ENCODE measurements at places on chromosomes 11 and 22.

DNA sequence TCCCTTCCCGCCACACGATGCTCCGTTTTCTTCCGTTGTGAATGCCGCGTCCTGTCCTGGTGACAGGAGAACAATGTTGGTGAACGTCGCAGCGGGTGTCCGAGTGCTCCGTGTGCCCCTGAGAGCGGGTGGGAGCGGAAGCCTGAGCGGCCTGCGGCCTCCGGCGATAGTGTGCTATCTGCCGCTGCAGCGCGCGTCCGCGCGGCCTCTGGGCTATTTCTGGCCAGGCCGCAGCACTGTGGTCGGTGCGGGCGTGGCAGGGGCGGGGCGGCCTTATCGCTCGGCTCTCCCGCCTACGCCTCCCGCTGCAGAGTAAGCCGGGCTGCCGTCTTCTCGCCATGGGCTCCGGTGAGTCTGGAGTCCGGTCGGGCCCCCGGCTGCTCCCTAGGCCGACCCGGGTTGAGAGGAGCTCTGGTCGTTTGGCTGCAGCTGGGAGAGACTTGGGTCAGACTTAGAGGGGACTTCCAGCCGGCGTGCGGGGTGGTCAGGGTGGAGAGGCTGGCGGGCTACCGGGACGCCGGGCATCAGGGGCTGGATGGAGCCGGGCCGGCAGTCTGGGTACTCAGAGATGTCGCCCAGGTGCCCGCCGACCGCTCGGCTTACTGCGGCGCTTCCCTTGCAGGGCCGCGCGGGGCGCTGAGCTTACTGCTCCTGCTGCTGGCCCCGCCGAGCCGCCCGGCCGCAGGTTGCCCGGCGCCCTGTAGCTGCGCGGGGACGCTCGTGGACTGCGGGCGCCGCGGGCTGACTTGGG is at the start of gene GP1BB:
GP1BB (plus strand) TSS at position 308 of the 751 bp plus-strand sequence; CDS start at position 339, 31 bp downstream.
- no peak for DNase-seq

DNA sequence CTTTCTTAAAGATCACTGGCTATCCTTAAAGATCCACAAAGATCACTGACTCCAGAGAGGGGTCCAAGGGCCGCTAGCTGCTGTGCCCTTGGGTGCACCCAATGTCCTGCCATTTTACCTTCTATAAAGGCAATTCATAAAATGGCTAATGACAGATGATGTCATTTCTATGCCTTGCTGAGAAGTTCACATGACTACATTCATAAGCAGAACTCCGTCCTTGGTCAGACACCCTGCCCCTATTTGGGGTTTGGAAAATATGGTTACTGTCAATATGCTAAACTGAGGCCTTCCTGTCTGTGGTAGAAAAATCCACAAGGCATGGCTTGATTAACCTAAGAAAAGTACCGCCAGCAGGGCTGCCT is 60.9 kb upstream of the BMAL1 start:
- no peak for DNase-seq

GRCh38 chr11:94910270-94910669 is 63.1 kb downstream of the CWC15 start:
- DNase-seq: no peak

- no peak for DNase-seq
These were observed 19.2 kb upstream of the GALNT18 start for GRCh38 chr11:11640996-11641395.

DNA sequence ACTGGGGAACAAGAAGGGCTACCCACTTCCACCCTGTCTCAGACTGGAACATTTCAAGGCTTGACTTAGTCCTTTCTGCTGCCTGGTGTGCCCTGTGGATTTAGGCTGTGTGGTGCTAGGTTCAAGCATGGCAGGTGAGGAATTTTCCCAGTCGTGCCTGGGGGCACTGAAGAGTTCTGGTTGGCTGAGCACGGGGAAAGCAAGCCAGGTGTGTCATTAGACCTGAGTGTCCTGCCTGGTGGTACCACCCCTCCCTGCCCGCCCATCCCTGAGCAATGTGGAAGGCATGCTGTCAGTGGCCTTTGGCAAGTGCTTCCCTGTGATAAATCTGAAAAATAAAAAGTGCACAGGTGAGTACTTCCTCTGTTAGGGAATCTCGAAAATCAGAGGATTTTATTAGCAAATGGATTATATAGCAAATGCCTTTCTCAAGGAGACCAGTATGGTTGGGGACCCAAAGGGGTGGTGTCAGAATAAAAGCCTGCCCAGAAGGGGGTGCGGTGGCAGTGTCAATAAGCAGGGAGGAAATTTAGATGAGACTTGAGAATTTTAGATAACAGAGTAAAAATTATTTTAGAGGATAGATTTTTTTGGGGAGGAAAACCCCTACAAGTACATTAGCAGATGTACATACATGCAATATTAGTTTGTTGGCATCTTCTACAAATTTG is 22.8 kb downstream of the TEAD1 start:
- no peak for DNase-seq

DNA sequence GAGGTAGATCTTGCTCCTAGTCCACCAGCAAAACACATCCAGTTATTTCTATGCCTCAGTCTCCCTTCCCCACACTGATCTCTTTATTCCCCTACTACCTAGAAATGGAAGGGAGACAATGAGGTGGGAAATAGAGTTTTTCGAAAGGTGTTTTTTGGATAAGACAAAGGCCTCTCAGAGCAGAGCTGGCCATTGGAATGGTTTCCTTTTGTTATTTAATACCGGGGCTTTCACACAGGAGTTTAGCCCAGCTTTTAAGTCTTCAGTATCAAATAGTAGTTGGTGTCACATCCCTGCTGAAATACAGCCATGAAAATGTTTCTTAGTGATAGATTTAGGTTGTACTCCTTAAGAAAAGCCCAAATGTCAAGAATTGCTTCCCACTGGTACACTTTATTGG is 65.4 kb upstream of the B3GAT1 start:
- DNase-seq: no peak

GRCh38 chr11:46386005-46386578 is 4.6 kb downstream of the MDK start:
- DNase-seq: no peak

- no peak for DNase-seq
These were observed 567.4 kb downstream of the KCNA4 start for GRCh38 chr11:29449281-29450074.

DNA sequence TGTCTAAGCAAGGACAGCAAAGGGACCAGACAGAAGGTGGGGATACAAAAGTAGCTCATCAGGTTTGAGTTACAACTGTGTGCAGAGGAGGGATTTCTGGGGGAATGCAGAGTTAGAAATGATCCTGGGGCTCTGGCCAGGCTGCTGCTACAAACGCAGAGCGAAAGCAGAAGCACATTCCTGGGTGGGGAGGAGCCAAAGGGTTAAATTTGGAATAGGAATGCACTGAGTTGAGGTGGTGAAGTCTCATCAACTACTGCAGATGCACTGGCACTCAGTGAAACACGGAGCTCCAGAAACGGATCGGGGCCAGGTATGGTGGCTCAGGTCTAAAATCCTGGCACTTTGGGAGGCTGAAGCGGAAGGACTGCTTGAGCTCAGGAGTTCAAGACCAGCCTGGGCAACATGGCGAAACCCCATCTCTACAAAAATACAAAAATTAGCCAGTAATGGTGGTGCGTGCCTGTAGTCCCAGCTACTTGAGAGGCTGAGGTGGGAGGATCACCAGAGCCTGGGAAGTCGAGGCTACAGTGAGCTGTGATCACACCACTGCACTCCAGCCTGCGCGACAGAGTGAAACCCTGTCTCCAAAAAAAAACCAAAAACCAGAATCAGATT is 3.2 kb downstream of the CHKA start:
- no peak for DNase-seq

DNA sequence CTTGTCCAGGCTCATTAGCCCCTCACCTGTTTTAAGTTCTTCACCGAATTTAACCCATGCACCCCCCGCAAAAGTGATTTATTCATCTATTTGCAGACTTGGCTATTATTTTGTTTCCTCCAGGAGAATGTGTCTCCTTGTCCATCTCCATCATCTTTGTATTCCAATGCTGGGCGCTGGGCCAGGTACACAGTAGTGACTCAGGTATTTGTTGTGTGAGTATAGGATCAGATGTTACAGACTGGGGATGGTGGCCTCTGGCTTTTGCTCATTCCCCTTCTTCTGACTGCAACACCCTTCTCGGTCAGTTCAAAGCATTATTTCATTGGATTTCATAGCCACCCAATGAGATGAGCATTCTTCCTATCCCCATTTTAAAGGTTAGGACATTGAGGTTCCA is 408.2 kb downstream of the MN1 start:
- DNase-seq: no peak

DNA sequence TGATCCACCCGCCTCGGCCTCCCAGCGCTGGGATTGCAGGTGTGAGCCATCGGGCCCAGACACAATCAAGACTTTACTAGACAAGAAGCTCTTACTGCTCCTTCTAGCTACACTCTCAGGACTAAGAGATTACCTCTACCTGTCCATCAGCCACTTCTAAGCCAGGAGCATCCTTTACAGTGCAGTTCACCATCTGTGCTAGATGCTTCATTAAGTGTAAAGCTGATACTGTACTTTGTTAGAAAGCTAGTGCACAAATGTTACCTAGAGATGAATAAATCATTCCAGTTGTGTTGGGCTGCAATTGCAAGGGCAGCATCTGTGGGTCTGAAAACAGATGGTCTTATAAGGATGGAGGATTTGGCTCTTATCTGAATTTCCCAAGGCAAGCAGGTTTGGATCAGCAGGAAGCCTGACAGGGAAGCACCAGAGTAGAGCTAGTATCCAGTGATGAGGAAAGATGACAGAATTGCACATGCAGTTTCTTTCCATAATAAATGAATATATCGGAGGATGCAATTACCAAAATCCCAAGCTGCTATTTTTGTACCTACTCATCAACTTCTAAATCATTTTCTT is 58.3 kb downstream of the FAM168A start:
- no peak for DNase-seq

GRCh38 chr22:38402204-38402603 is 52.8 kb downstream of the KCNJ4 start:
- no peak for DNase-seq

GRCh38 chr22:41991111-41991510 is 7.5 kb upstream of the WBP2NL start:
- no peak for DNase-seq

DNA sequence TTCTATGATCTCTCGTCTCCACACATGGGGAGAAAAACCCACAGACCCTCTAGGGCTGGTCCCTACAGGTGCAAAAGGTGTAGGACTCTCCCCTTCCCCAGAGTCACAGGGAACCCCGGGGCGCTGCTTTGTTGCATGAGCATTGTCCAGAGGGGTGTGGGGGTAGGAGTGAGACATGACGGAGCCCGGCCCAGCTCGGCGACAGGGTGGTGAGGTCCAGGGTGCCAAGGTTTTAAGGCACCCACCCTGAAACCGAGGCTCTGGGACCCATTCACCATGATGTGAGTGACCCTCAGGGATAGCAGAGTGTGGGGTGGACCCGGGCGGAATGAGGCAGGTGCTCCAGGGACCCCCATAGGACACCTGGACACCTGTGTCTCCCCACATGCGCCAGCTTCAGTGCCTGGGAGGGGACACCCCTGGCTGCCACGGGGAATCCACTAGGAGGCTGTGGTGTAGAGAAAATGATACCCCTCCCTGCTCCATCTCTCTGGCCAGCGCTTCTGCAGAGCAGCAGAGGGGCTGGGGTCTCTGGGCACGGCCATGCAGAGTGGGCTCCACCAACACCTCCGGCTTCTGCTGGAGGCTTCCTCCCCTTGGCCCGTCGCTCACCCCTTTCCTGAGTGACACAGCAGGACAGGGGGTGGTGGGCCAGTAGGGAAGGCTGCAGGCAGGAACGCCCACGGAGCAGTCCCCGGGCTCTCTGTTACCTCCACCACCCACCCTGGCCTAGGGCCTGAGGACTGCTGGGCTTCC is 15.2 kb downstream of the KRTAP5-5 start:
- no peak for DNase-seq

DNA sequence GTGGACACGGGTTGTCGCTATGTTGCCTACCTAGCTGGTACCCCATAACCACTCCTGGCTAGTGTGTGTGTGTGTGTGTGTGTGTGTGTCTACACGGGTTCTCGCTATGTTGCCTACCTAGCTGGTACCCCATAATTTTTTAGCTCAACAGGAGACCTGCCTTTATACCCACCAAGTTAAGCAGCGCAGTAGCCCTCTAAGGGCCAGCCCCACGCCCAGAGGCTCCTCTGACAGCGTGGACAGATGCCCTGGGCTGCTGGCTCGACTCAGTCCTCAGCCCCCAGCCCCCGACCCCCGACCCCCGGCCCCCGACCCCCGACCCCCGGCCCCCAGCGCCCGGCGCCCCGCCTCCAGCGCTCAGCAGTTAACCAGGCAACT is 351 bp upstream of the AKIP1 start:
- no peak for DNase-seq

DNA sequence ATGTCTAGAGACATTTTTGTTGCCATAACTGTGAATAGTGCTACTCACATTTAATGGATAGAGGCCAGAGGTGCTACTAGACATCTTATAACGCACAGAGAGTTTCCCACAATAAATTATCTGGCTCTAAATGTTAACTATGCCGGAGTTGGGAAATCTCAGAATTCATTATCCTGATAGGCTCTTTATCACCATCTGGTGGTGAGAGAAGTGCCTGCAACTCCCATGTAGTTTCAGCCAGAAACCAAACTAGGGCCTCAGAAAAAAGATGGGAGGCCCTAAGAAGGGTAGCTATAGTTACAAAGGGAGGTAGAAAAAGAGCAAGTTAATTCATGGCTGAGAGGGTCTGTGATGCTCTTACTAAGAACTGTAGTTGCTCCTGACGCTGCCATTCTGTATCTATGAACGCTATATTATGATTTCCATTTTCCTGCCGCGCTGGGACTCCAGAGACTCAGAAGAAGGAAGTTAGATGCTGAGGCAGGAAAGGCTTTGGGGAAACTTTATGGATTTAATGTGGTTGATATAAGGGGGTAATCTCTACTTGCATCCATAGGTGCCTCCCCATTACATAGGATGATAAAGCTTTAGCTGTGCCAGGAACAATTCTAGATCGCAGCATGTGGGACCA is 22.9 kb upstream of the MRPL17 start:
- DNase-seq: no peak

- no peak for DNase-seq
These were observed at the start of gene OPCML for GRCh38 chr11:133531971-133532651. TSS of gene OPCML (minus strand) at chr11:133532501.

- no peak for DNase-seq
These were observed 17.3 kb downstream of the PACSIN2 start for GRCh38 chr22:42997582-42998090.

GRCh38 chr22:44298406-44299091 is 14.2 kb downstream of the SHISAL1 start:
- no peak for DNase-seq

- DNase-seq: no peak
These were observed at the start of gene B4GALNT4 for GRCh38 chr11:369336-370018. TSS of gene B4GALNT4 (plus strand) at chr11:369499. CDS start at chr11:369804, 305 bp downstream.

DNA sequence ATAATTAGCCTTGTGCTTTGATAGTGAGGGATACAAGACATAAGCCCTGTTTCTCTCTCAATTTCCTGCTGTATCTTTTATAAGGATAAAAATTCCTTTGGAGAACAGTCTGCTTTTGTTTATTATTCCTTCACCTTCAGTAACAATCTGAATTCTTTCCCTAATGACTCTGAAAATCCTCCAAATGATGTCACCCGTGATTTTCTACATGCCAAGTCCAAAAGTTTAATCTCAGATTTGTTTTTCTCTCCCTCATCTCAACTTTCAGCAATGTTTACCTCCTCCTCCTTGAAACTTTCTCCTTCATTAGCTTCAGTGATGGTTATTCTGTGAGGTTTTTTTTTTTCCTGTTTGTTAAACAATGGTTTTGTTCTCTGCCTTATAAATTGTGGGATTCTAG is 2.2 kb downstream of the OR51E2 start:
- no peak for DNase-seq
